NCI-H1048 (cell line): ENCODE measurements at places on chromosomes 5 and 9.

DNA sequence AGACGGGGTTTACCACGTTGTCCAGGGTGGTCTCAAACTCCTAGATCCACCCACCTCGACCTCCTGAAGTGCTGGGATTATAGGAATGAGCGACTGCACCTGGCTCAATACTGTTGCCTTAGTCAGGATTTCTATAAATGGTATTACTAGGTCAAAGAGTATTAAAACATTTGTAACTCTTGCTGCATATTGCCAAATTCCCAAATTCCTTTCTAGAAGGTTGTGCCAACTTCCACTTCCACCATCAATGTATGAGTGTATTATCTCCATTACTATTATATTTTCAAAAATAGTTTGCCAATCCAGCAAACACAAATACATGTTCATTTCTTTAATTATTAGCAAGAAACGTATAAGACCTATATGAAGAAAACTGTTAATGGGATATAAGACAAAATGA, 10.6 kb downstream of the PTGR1 start:
- DNase-seq = no peak

DNA sequence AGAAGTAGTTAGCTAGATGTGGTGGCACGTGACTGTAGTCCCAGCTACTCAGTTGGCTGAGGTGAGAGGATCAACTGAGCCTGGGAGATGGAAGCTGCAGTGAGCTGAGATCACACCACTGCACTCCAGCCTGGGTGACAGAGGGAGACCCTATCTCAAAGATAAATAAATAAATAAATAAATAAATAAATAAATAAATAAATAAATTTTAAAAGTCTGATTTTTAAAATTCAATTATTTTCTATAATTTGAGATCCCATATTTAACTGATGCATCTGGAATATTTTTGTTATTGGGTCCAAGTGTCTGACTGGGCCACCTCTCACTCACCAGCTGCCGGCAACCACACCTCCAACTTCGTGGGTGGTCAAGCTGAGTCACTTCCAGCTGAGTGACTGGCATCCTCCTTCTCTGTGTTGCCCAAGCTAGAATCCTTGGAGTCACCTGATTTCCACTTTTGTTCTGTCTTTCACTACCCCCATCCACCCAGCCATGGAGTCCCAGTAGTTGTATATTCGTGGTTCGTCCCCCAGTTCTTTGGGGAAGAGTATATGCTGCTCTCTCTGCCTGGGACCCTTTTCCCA, 70.9 kb downstream of the EGFLAM start:
- no peak for DNase-seq

DNA sequence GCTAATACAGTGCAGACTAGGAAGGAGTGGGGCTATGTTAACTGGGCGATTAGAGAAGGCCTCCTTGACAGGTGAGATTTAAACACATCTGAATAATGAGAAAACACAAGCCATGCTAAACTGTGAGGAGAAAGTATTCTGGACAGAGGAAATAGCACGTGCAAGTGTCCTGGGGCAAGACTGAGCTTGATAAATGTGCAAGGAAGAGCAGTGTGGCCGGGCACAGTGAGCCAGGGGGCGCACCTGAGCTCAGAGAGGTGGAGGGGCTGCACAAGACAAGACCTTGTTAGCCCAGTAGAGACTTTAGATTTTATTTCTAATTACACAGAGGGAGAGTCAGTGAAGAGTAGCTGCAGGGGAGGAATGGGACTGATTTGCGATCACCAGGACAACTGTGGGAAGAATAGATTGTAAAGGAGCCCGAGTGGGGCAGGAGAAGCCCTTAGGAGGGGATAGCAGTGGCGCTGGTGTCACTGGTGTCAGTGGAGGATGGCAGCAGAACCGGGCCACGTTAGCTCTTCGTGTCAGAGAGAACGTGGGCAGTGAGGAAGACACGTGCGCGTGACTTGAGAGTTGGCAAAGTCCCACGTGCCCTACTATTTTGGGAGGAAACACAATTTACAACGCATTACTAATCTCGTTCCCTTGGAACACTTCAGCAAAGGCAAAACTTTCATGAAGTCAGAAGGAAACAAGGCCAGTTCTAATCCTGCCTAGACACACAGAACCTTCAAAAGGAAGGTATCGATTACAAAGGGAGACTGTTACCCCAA, 17.9 kb upstream of the C5orf47 start:
- no peak for DNase-seq

DNA sequence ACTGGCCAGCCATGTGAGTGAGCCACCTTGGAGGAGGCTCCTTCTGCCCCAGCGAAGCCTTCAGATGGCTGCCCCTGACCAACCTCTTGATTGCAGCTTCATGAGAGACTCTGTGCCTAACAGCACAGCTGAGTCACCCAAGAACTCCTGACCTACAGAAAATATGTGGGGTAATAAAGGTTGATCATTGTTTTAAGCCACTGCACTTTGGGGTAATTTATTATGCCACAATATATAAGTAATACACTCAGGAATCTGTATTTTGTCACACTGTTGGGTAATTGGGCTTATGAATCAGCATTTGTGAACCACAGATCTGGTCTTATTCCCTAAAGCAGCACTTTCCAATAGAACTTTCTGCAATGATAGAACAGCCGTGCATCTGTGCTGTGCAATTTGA, 24.4 kb upstream of the VDAC1 start:
- no peak for DNase-seq

GRCh38 chr5:170104299-170104698, 1.4 kb upstream of the FOXI1 start:
- no peak for DNase-seq

DNA sequence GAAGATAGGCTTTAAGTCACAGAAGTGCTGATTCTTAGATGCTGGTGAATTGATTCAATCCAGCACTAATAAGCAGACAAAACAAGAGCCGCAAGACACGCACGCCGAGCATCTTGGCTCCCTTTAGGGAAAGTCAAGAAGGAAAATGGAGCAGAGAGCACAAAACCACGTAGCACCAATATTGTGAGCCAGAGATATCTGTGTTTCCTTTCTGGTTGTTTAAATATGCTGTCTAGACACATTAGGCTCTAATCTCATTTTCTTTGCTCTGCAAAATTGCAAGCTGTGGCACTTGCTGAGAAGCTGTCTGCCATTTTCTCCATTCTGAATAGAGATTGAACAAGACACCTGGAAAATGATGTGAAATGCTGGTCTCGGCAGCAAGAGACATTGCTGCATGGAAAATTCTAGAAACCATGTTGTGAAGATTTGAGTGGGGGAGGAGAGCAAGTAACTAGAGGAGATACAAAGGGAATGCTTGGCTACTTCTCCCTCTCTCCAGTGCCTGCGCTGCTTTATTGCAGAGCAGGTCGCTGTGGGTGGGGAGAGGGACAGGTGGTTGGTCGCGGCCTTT, 336.3 kb downstream of the MED10 start:
- no peak for DNase-seq

GRCh38 chr5:35035271-35035670, 12.5 kb downstream of the AGXT2 start:
- DNase-seq = no peak

DNA sequence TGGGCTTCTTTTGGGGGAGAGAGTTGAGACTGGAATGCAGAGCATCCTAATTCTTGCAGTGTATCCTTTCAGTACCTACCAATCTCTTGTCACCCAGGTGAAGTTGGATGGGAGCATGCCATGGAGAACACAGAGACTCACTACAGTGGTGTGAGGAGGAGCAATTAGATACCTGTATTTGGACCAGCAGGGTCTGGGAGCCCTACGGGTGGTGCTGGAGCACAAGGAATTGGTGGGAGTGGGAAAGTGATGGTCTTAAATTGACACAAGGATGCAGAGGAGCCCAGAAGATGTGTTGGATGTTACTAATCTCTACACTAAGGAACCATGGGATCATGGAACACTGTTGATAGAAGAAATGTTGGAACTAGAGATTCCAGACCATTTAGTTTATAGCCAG, 212.7 kb downstream of the CHSY3 start:
- no peak for DNase-seq

GRCh38 chr5:145968970-145969713, 32.8 kb downstream of the SH3RF2 start:
- DNase-seq = no peak

- DNase-seq = no peak
Measured at GRCh38 chr9:38682713-38683112, 37.2 kb downstream of the FAM240B start.

- DNase-seq = no peak
Measured at GRCh38 chr9:76419782-76420380, 25.7 kb upstream of the RFK start.

- DNase-seq = no peak
Measured at GRCh38 chr9:131656356-131657036, 83.4 kb downstream of the RAPGEF1 start.

DNA sequence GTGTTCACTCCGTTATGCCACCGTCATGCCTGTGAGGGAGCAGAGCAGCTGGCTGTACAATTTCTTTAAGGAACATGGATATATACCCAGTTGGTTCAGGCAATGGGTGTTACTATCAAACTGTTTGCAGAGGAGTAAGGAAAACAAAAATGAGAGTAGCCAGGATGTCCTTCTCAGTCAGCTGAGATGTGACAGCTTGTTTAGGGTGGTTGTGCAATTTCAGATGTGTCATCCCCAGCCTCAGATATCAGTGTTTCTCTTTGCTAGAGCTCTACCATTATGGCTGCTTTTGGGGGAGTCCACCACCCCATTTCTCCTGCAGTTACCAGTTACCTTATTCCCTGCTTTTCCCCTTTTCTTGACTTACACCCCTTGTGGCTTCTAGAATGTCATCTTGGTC, 135.2 kb upstream of the SLC24A2 start:
- no peak for DNase-seq

DNA sequence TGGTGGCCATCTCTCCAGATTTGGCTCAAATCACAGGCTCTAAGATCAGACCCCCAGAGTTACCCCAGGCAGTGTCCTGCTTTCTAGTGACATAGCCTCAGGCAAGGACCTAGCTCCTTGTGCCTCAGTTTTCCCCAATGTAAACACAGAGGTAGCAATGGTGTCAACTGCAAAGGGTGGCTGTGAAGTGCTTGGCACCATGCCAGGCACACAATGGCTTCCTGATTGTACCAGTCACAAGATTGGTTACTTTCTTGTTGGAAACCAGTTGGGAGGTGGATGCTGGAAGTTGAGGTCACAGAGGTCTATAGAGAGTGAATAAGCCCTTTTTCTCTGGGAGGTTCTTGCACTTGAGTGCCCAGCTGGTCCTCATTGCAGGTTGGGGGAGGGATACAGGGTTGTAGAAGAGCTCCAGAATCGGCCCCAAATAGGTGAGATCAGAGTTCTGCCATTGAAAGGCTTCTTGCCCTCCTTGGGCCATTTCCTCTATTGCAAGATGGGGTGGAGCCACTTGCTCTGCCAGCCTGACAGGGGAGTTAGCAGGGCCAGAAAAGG, 2.3 kb downstream of the STKLD1 start:
- no peak for DNase-seq

- no peak for DNase-seq
Measured at GRCh38 chr9:135498381-135499126, 1.9 kb upstream of the MRPS2 start.

DNA sequence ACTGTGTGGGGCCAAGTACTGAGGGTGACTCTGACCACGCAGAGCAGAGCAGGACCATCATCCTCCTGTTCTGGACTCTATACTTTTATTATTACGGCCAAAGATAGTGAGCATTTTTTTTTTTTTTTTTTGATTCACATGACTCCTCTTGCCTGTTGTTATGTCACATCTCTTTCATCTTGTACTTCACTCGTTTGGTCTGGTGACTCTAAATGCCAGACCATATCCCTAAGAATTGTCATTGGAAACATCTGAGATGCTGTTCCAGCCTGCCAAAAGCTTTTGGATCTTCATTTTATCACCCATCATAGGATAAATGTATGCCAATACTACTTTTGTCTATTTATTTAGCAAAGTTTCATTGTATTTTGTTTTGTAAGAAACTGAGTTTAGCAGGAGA, 168.2 kb upstream of the RAI14 start:
- DNase-seq = no peak

- no peak for DNase-seq
Measured at GRCh38 chr5:168202996-168203395, 88.4 kb upstream of the WWC1 start.

DNA sequence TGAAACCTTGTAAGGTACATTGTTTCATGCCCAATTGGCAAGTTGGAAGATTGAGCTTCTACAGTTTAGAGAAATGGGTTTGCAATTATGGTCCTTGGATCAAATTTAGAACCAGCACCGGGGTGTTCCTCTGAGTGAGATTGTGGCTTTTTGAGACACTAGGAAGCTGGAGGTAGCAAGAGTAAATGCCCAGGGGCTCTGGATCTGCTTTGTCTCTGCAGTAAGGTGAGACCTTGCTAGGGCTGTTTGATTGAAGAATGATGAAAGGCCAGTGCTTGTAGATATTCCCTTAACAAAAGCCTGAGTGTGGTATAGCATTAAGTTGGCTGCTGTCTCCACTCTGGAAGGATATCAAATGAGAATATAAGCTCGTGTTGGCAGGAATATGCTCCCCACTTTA, 36.0 kb downstream of the WWC1 start:
- DNase-seq = no peak

DNA sequence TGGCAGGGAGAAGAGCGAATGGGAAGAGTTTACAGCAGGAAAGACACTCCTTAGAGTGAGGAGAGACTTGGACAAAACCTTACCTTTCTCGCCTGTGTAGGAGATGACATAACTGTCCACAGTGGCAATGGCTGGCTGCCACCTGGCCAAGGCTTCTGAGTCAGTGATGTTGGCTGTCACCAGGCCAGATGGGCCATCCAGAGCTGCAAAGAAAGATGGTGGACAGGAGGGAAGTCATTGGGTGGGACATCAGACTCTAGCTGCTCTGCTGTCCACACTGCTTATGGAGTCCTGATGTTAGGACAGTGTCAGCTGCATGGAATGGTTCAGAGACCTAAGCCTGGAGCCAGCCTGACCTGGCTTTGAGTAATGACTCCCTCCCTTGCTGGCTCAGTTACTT, 79.8 kb downstream of the TNC start:
- no peak for DNase-seq

DNA sequence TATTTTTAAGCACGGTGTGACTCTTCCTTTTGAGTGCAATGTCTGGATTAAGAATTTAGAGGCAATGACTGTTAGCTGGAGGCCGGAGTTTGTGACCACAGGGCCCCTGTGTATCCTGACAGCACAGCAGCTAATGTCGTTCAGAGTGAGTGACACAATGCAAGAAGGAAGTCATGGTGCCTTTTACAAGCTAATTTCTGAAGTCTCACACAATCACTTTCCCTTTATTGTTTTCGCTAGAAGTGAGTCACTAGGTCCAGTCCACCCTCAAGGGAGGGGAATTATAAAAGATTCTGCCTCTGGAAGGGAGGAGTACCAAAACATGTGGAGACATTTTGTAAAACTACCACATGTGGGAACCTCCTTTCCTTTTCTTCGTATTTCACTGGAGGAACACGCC, 185.5 kb upstream of the FGF10 start:
- DNase-seq = no peak
